ENCODE measurements at places on chromosomes 4 and X.
A peak's percentile ranks its signal among the peaks of the same experiment; 100 is the strongest.

DNA sequence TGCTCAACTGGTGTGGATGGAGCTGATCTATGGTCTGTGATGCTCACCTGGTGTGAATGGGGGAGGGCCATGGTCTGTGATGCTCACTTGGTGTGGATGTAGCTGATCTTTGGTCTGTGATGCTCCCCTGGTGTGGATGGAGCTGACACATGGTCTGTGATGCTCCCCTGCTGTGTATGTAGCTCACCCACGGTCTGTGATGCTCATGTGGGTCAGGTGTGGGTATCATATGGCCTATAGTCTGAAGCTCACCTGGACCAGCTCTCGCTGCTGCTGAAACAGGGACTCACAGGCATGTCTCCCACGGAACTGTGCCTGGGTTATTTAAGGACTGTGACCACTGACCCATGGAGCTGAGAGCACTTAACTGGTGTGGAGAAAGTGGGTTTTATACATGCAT is 109.7 kb downstream of the CRLF2 start:
- no peak for DNase-seq

DNA sequence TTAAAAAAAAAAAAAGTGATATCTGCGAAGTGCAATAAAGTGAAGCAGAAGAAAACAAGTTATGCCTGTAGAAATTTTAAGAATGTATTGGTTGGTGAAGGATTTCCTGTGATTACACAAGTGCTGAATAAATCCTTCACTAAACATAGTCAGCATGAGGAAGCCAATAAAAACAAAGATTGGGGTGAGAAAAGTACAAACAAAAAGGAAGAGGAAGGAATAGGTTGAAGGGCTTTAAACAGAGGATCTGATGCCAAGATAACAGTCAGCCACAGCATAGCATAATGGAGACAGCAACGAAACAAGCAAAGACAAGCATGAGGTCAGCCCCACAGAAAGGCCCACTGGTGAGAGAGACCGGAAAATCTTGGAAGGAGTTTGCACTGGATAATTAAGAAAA is 372.2 kb downstream of the ADAM29 start:
- no peak for DNase-seq

- no peak for DNase-seq
Observed at GRCh38 chr4:150259861-150260567, 181.8 kb downstream of the DCLK2 start.

- peak; percentile 60 for DNase-seq
Observed at GRCh38 chr4:180330521-180330920, 1912.7 kb upstream of the TENM3 start.

DNA sequence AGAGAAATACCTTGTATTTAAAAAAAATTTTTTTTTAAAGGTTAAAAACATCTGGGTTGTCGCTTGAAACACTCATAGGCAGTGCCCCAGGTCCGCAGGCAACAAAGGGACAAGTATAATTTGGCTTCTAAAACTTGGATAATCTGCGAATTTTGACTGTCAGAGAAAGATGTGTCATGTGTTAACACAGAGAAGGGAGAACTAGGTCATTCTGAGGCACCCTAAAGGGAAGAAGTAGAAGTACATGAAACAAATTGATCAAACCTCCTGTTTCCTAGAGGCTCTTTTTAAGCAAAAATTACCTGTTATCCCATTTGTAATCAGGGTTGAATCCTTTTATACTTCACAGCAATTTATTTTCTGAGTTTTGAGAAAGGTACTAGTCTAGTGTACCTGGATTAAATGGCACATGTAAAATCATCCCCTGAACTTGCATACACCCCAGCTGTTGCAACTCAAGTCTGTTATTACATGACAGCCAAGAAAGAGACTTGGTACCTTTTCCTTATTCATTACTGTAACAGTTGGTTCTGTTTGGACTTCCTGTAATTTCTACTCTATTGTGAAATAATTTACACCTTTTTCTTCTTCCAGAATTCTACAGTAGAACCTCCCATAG is 1.7 kb downstream of the SRD5A3 start:
- DNase-seq: peak; percentile 36

All from epithelial cell of esophagus (primary cell).